ENCODE measurements at places on chromosomes 5 and 9.

GRCh38 chr5:56525113-56525512, 290.2 kb upstream of the MAP3K1 start:
- peak; percentile 60 for DNase-seq

DNA sequence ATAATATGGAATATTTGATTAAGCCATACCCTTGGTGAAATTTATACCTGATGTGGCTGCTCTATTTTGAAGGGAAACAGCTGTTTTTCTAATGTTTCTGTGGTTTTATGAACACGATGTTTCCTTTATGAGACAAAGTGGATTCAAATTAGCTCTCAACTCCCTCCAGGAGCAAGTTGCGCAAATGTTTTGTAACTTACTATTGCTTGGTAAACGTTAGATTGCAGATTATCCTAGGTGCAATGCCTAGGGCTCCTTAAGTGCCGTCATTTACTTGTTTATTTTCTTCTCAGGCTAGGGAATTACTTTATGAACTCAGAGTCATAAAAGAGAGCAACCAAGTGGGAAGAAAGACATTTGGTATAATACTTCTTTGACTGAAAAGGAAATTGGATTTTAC, 763.1 kb downstream of the TAF11L14 start:
- DNase-seq: no peak

DNA sequence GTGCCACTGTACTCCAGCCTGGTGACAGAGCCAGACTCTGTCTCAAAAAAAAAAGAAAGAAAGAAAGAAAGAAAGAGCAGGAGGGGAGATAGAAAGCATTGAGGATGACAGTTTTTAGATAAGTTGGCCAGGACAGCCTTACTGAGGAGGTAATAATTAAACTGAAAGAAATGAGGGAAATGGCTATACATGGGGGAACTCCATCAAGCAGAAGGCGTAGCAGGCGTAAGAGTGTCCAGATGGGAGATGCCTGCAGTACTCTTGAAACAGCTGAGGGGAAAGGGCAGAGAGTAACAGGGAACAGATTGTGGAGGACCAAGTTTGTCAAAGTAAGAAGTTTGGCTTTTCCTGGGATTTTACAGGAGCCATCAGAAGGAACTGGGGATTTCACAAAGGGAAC, 57.5 kb downstream of the HMGCS1 start:
- no peak for DNase-seq

DNA sequence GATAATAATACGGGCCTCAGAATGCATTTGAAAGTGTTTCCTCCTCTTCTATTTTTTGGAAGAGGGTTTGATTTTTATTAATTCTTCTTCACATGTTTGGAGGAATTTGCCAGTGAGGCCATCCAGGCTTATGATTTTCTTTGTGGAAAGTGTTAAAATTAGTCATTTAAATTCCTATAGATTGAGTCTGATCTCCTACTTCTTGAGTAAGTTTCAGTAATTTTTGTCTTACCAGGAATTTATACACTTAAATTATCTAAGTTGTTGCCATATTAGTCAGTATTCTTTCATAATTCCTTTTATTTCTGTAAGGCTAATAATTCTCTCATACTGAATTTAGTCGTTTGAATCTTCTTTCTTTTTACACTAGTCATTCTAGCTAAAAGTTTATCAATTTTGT, 25.2 kb upstream of the HAPLN1 start:
- DNase-seq: peak; percentile 78

GRCh38 chr5:16776611-16777251, 159.4 kb downstream of the MYO10 start:
- DNase-seq: no peak

GRCh38 chr5:101782352-101783103, 513.6 kb downstream of the SLCO4C1 start:
- DNase-seq: no peak

GRCh38 chr9:114718801-114719221, 36.8 kb upstream of the TEX48 start:
- DNase-seq: no peak

GRCh38 chr5:67960939-67961338, 254.6 kb upstream of the PIK3R1 start:
- DNase-seq: no peak

DNA sequence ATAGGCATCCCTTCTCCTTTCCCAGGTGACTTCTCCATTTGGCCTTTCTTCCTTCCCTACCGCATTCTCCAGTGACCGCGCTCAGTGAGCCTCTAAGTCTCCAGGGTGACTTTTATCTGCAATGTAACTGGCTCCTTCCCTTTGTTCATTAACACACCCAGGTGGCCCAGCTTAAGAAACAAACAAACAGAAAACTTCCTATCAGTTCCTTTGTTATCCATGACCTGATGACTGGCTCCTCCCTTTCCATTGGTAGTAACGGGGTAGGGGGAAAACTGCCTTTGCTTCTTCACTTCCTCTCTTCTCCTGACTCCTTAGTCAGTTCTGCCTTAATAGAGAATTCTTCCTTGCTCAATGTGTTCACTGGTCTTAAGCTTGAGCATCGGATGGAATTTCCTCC, 7.0 kb upstream of the SH3GL2 start:
- DNase-seq: no peak

- peak; percentile 36 for DNase-seq
These were observed 49.5 kb upstream of the EGFLAM start for GRCh38 chr5:38208782-38209378.

GRCh38 chr5:143199843-143200242, 203.6 kb downstream of the NR3C1 start:
- no peak for DNase-seq
